ENCODE measurements at places on chromosomes 1 and 21.

- H3K4me1 ChIP-seq = no peaks in the 10 kb centered on the region
- H3K4me3 ChIP-seq = no peak overlapping the region
- no peak for DNase-seq
- H3K36me3 ChIP-seq = no peaks in the 10 kb centered on the region
- peaks cover 59% of the 10 kb centered on the region for H3K27me3 ChIP-seq
Measured at GRCh38 chr1:38152351-38153065, 105.9 kb upstream of the POU3F1 start.

DNA sequence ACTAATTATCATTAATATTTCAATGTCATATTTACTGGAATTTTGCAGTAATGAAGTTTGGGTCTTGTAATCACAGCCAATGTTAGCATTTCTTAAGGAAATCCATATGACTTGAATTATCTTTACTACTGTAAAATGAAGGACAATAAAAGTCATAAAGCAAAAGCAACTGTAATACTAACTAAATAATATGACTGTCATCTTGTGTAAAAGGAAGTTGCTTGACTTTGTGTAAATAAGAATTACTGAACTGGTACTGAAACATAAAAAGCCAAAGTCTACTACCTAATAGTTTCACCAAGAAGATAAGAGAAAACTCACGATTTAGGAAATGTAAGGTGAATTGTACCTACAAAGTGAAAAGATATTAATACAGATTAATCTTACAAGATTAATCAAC, 57.5 kb downstream of the ATP6V1G3 start:
- no peak overlapping the region for H3K27ac ChIP-seq
- no peaks in the 10 kb centered on the region for H3K36me3 ChIP-seq
- no peak overlapping the region for H3K4me3 ChIP-seq
- H3K27me3 ChIP-seq = no peaks in the 10 kb centered on the region
- DNase-seq = no peak

DNA sequence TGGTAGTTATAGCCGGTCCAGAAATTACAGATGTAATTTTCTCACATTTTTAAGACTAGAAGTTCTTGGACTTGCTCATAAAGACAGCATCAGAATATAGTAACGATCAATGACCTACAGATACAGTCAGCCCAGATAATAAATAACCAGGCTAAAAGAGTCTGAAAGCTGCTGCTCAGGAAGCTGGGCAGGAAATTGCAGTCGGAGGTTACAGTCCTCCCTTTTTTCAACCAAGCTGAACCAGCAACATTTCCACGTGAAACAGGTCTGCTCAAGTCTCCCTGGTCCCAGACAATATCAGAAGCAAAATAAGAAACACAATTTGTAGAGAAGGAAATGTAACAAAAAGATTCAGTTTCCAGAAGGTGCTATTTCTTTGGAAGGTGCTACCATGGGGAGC, 457.4 kb downstream of the SIPA1L2 start:
- no peak for DNase-seq
- no peak overlapping the region for H3K4me3 ChIP-seq
- no peak overlapping the region for H3K27ac ChIP-seq

DNA sequence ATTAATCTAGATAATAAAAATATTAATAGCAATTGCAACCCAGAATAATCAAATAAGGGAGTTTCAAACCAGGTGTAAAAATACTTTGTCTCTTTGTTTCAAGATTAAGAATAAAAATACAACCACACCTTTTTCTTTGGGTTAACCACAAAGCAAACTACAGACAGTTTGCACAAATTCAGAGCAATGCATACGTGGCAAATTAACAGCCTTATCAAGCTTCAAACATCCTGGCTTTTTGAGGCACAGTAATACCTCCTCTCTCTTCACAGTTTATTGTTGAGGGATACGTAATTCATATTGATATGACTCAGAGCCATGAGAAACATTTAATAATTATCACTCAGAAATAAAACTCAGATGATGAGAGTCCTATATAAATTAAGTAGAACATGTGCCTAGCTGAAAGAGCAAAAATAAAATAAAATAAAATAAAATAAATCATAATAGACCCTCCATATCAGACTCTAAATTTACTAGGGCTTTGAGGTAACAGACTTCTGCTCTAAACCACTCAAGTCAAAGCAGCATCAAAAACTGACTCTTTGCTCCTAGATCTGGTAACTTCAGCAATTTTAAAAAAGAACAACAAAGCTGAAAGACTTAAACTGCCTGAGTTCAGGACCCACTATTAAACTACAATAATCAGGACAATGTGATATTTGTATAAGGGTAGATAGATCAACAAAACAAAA, 11.4 kb downstream of the EDEM3 start:
- no peak overlapping the region for H3K4me3 ChIP-seq
- DNase-seq = no peak
- H3K4me1 ChIP-seq = no peaks in the 10 kb centered on the region
- no peaks in the 10 kb centered on the region for H3K36me3 ChIP-seq

DNA sequence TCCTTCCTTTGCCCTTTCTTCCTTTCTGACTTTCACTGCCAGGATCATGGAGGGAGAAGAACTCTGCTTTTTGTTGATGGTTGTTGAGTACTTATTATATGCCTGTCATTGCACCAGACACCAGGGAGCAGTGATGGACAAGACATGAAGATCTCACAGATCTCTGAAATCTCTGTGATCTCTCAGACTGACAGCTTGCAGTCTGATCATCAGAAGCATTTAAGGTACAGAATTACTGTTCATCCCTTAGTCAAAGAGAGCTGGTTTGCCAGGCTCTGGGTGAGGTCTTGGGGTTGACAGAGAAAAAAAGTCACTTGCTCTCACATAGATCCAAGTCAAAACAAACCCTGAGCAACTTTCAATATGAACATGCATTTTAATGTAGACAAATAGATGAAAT, 299.5 kb upstream of the FMN2 start:
- no peaks in the 10 kb centered on the region for H3K36me3 ChIP-seq
- no peak for DNase-seq
- no peak overlapping the region for H3K27ac ChIP-seq
- no peak overlapping the region for H3K4me3 ChIP-seq
- H3K4me1 ChIP-seq = no peaks in the 10 kb centered on the region
- H3K27me3 ChIP-seq = no peaks in the 10 kb centered on the region

DNA sequence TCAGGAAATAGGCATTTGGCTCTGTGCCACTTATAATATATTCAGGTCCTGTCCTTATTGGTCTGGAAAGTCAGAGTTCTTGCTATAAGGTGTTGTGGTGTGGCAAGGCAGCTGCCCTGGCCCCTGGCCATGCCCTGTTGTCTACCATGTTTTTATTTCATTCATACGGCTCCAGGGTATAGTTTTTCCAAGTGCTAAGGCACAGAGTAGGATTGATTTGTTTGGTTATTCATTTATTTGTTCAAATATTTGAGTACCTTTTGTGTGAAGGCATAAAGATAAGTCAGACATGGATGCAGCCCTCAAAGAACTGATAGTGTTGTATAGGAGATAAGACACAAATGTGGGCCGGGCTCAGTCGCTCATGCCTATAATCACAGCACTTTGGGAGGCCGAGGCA, 10.1 kb downstream of the ZBTB8B start:
- DNase-seq = no peak
- peaks cover under 1% of the 10 kb centered on the region for H3K4me1 ChIP-seq
- H3K36me3 ChIP-seq = peaks cover 12% of the 10 kb centered on the region
- no peak overlapping the region for H3K4me3 ChIP-seq

Measured in endodermal cell (in vitro differentiated cells).